Stimulated activated CD8-positive, alpha-beta memory T cell treated with anti-CD3 and anti-CD28 coated beads, Interleukin-15, amount 100 ng/mL, for 48 hours (primary cell): ENCODE measurements at places on chromosomes 1 and 21.

DNA sequence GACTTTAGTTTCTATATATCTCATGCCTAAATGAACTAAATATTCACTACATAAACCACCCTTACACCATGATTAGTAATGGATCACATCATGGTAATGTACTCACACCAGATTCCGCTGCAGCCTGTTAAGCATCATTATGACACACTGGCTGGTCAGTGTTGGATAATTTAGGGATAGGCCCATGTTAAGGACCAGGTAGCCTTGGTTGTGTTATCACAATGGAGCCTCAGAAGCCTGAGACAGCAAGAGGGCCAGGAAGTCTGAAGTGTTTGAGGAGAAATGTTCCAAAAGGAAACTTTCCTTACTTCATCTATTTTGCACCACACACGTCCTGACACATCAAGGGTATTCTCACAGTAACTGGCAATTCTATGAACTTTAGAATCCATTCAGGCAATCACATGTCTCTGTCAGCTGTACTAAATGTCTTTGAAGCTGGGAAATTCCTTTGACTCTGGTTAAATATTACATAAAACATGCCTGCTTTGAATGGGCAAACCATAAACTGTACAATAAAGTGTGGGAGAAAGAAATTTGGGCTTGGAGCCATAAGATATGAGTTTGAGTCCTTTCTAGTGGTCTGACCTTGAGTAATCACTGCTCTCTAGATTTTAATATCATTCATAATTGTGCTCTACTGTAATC, 105.3 kb upstream of the DPT start:
- no peak for DNase-seq

GRCh38 chr1:13779930-13780329, 79.9 kb downstream of the PRDM2 start:
- no peak for DNase-seq

DNA sequence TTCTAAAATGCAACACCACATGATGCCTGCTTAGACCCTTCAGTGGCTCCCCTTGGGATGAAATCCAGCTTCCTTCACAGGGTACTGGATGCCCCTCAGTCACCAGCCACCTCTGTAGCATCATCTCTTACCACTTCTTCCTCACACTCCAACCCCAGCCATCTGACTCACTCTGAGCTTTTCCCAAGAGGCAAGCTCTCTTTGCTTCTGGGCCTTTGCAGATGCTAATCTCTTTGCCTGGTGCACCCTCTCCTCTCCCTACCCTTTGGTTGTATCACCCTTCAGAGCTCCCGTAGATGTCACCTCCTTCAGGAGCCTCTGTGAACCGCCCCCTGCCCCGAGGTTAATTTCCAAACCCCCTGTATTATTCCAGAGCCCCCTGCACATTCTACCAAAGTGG, 164.8 kb upstream of the ZC3H12A start:
- DNase-seq = no peak

DNA sequence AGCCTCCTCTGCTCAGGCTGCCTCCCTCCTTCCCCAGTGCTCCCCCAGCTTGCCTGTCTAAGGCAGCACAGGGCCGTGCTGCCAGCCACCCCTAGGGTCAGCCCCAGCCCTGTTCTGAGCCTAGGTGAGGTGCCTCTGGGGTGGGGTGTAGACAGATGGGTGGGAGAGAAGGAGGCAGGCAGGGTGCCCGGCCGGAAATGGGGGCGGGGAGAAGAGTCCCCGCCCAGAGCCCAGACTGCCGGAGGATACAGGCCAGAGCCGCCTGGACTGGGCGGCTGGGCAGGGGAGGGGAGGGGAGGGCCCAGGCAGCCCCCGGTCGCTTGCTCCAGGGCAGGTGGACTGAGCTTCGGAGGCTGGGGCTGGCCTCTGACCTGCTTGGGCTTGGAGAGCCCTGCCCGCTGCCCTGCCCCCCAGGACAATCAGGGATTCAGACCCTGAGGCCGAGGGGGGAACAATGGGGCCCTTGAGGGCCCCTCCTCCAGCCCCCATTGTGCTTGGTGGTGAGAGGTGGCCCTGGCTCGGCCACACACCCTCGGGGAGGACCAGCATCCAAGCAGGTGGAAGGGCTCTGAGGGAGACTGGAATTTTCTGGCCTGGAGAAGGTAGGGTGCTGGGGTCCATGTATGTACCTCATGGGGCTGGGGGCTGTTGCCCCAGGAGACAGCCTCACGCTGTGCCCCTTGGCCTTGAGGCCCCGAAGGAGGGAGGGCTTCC, at the start of gene GJC2:
Gene GJC2 (plus strand): TSS at position 525 of the 714 bp plus-strand sequence. CDS start 7,829 bp downstream, outside the sequence.
- no peak for DNase-seq

- DNase-seq = no peak
These were observed at the start of gene OLFM3 for GRCh38 chr1:101996825-101997465. Gene OLFM3 (minus strand): TSS chr1:101996926.

DNA sequence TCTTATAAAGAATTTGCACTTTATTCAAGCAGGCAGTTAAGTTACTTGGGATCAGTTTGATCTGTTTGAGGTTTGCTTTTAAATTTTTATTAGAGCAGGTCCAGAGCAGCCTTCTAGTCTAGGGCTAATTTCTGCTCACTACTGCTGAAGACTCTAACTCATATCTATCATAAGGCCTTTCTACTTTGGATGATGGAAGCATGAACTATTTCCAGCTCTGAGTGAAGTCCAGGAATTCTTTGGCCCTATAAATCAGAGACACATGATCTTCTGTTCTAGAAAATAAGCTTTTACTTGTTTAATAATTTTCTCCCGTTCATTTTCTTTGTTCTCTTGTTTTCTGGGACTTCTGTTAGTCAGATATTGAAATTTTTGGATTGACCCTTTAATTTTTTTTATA, 14.7 kb downstream of the NIBAN1 start:
- no peak for DNase-seq

GRCh38 chr1:59266927-59267293, 30.0 kb upstream of the FGGY start:
- DNase-seq = no peak

DNA sequence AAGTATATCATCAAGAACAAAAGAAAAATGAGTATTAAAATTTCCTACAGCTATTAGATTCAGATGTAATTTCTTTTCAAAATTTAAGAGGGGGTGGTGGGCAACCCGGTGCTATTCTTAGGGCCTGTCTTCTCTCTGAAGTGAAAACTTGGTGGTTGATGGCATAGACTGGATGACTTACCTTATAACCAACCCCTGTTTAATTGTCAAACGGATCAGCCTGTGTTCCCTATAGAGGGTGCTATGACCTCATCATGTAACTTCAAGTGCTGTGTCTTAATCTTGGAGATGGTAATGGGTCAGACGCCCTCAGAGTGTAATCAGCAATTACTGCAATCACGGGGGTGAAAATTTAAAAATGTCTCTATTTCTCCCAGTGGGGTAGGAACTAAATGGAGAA, 176.2 kb downstream of the PCP4 start:
- DNase-seq = no peak

GRCh38 chr21:46423546-46424038, 35.1 kb upstream of the DIP2A start:
- no peak for DNase-seq

GRCh38 chr1:8816264-8816663, 1.2 kb downstream of the RERE start:
- DNase-seq = no peak

DNA sequence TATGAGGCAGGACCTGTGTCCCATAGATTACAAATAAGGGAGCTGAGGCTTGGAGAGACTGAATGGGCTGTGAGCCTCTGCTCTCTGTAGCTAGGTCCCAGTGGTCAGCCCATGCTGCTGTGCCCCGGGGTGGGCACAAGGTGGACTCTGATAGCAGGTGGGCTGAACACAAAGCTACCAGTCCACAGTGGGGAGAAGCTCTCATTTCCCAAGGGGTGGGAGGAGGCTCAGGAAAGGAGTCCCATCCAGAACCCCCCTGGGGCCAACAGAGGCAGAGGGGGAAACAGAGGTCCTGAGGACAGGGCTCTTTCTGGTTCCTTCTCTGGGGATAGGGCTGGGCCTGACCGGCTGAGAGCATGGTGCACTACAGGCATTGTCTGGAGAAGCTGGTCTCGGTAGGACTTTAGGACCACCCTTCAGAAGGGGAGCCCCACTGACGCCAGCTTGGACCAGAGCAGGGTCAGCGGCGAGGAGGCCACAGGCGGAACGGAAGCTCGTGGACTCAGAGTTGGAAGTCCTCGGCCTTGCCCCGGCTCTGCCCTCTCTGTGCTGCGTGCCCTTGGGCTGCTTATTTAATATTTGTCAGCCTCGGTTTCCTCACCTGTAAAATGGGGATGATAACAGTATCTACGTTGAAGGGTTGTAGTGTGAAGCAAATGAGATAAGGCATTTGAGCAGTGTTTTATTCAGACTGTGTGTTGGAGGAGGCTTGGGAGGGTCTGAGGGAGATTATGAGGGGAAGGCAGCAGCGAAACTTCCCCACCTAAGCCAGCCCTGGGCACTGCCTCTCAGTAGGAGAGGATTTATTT, 26.6 kb downstream of the SDE2 start:
- DNase-seq = no peak

- no peak for DNase-seq
These were observed 617.5 kb downstream of the KIF26B start for GRCh38 chr1:245772325-245772724.

DNA sequence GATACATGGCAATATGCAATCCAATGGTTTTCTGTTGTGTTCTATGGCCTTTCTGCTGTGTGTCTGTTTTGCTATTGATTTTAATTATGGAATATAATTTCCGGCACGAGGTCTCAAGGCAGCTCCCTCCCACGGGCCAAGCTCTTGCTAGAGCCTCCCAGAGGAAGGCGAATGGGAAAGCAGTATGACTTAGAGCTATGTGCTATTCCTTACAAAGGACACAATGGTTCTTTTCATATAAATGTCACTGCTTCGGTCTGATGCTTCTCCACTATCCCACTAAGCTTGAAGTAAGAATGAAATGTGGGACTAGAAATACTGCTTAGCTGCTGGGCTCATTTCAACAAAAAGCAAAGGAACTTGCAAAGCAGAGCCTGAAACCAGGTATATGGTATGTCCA, 322.2 kb upstream of the BEND5 start:
- DNase-seq = no peak

DNA sequence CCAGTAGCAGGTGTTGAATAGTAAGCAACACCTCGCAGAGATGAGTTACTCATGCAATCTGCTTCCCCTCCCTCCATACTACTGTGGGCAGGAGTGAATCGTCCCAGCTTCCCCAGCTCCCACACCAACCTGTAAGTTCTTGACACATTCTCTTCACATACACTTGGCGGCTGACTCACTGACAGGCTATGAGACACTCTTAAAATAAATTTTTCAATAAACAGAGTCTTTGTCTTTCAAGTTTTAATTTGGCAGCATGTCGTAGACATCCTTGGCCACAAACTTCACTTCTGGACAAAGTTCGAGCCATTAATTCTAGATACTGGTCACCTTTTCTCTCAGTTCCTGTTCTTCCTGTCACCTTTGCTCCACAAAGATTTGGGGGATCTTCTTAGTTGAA, 290.7 kb downstream of the TM2D1 start:
- DNase-seq = no peak

GRCh38 chr1:24864370-24864777, 65.7 kb downstream of the RUNX3 start:
- no peak for DNase-seq

DNA sequence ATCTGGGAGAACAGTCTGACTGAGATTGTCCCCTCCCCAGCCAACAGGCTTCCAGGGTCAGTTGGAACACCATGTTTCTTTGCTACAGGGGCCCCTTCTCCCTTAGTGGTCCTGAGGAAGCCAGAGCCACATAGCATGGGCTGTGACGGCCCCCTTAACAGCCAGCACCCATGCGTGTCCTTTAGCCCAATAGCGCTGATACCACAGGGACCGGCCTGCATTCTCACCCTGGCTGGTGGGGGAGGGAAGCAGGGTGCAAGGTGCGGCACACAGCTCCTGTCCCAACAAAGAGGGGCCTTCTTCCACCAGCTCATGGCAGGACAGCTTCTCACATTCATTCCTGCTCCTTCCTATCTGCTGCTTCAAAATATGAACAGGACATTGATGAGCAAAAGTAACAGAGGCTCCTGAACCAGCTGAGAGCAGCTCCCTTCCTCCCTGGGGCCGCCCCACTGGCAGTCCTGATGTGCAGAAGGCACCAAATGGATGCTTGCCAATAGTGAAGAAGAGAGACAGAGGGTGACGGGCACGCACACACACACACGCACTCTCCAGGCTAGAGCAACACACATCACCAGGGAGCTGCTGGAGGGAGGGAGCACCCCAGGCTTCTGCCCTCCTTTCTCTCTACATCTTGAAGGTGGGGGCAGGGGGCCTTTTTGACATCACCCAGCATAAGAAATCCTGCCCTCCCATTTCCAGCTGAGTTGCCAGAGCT, 99.4 kb downstream of the CRYAA start:
- no peak for DNase-seq

DNA sequence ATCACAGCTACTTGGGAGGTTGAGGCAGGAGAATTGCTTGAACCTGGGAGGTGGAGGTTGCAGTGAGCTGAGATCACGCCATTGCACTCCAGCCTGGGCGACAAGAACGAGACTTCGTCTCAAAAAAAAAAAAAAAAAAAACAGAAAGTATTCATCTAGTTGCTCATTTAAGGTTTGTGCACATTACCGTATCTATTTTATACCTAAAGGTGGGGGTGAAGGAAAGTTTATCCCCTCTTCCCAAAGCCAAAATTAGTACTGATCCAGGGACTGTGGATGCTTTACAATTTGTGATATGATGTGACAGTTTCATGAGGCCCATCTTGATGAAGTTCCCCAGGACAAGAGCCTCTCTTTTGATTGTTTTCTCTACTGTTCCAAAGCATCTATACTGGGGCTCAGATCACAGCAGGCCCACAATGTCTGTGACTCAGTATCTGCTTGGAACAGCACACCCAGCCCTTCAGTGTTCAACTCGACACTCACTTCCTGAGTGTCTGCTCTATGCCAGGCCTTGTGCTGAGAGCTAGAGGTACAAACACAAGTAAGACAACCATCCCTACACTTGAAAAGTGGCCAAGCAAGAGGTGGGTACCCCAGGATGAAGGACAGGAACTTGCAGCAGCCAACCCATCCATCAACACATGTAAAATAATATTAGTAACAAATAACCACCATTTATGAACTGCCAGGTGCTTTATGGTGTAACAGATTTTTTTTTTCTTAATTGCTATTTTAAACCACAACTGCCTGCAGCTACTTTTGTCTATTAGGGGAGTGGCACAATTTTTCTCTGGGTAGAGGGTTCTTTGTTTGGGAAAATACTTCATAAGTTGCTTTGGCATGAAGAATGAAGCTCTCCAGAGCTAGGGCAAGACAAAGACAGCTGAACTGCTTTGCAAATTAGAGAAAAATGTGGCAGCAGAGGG, 29.0 kb upstream of the KHDRBS1 start:
- peak; percentile 12 for DNase-seq

DNA sequence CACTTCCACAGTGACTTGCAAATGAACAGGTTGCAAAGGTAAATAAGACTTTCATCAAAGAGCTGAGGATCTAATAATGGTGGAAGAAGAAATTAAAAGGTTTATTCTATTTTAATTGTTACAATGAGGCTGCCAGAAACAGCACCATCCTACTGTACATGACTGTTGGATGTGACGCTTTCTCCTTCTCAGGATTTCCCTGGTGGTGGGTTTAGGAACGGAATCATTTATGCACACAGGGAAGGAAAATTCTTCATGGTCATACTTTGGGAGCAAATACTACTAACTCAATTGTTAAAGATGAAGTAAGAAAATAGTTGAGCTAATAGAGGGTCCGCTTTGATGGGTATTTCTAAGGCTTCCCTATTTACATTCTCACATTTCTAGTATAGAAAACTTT, 22.2 kb upstream of the LYPLAL1 start:
- DNase-seq = no peak
